ELR (cell line): ENCODE measurements at places on chromosomes 4 and X.
A peak's percentile ranks its signal among the peaks of the same experiment; 100 is the strongest.

DNA sequence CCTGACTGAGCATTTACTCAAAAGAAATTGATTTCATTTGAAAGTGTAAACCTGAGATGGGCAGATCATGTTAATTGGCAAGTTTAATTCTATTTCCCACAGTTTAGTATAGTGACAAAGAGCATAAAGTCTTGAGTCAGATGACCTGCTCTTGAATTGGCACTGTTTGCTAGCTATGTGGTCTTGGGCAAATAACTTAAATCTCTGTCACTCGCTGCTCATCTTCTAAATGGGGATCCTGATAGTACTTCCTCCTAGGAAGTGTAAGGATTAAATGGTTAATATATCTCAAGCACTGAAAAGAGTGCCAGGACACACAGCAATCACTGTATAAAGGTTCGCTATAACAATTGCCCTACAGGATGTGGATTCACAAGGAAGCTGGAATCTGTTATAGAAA is 242.8 kb upstream of the JADE1 start:
- DNase-seq, result peak; percentile 24

- no peak for DNase-seq
Observed at GRCh38 chrX:19964017-19964710, 26.7 kb downstream of the BCLAF3 start.

- no peak for DNase-seq
Observed at GRCh38 chr4:143240939-143241679, 56.4 kb downstream of the USP38 start.

GRCh38 chr4:71604785-71605184 is 179.1 kb downstream of the GC start:
- no peak for DNase-seq

- peak; percentile 75 for DNase-seq
Observed at GRCh38 chr4:137651128-137651527, 118.8 kb upstream of the PCDH18 start.

DNA sequence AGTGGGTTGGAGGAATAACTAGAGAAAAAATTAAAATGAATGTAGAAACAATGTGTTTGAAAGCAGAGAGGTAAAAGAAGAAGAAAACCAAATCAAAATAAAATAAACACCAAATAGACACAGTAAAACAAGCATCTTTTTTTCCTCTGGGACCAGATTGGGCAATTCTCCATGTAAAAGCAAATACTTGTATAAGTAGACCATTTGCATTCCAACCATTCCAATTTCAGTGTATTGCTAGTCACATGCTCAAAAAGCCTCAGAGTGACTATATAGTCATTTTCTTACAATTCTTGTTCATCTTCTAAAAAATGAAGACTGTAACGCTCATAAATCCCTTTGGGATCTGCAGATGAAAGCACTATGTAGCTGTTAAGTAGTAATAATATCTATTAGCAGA is 969.5 kb downstream of the PCDH18 start:
- peak; percentile 49 for DNase-seq

- peak; percentile 1 for DNase-seq
Observed at GRCh38 chr4:127309369-127310102, 323.2 kb upstream of the INTU start.

GRCh38 chr4:184715526-184715925 is 18.4 kb downstream of the CENPU start:
- DNase-seq, result no peak

GRCh38 chr4:47065051-47065481 is 33.7 kb downstream of the GABRB1 start:
- no peak for DNase-seq

GRCh38 chr4:179017581-179017980 is 1575.3 kb upstream of the AGA start:
- DNase-seq, result no peak

- no peak for DNase-seq
Observed at GRCh38 chr4:115332078-115332477, 218.7 kb upstream of the NDST4 start.

GRCh38 chr4:122695226-122695625 is 37.3 kb upstream of the BBS12 start:
- DNase-seq, result no peak

DNA sequence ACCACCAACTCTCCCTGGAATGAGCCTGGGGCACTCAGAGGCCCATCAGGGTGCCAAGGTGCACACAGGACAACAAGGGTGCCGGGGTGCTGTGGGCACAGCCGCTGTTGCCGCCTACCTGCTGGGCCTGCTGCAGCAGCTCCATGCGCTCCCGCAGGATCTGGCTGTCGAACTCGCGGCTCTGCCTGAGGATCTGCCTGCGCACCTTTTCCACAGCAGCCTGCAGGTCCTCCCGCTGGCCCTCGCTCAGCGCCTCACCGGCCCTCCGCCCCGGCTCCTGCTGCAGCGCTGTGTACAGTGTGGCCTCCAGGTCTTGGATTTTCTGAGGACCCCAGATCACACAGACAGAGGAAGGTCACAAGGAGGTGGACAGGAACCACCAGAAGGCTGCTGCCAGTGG is 17.6 kb upstream of the C4orf50 start:
- no peak for DNase-seq

GRCh38 chrX:111353793-111354192 is 58.2 kb downstream of the DCX start:
- DNase-seq, result no peak

GRCh38 chr4:61380865-61381264 is 180.7 kb downstream of the ADGRL3 start:
- no peak for DNase-seq

GRCh38 chrX:134459683-134460004 is 321 bp upstream of the HPRT1 start:
- no peak for DNase-seq

- peak; percentile 94 for DNase-seq
Observed at GRCh38 chr4:84673475-84674240, 90.7 kb downstream of the CDS1 start.

- DNase-seq, result no peak
Observed at GRCh38 chrX:130080791-130081367, 29.4 kb downstream of the ELF4 start.

DNA sequence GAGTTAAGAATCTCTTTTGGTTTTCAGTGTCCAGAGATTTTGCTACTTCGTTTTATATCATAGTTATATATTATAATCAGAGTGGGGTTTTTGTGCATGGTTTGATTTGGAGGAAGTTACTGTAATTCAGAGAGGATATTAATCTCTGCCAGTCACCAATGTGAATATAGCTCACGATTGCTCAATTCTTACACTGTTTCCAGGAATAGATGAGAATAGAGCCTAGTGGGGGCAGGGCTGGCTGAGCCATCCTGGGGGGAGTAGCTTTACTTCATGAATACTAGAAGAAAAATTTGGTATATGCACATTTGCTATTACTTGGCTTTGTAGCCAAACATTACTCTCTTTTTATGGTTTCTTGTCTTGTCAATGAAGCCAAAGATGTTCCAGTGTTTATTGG is 60.9 kb upstream of the TRPC3 start:
- no peak for DNase-seq

DNA sequence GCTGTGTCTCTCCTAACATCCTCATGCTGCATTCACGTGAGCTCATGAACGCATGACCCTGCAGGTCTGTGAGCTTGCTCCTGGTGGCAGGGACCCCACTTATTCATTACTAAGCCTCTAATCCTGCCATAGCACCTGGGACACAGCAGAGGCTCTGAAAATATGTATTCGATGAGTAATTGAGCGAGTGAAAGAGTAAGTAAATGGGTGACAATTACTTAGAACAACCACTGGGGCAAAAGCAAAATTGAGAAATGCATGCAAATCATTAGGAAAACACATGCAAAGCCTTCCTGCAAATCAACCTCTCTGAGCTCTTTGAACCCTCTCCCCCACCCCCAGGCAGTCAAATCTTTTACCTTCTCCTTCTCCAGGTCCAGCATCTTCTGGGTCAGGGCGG is 23.6 kb upstream of the C4orf50 start:
- DNase-seq, result no peak

DNA sequence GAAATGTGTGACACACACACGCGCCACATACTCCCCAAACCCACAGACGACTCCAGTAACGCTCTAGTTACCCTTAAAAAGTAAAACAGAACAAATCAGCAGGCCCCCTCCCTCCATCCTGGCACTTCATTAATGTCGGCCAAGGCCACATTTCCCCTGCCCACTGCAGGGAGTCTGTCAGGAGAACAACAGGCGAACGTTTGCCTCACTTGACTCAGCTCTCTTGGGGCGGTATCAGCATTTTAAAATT is 671 bp upstream of the FHIP1A start:
- no peak for DNase-seq

GRCh38 chr4:152304220-152304619 is 231.7 kb downstream of the FBXW7 start:
- no peak for DNase-seq

DNA sequence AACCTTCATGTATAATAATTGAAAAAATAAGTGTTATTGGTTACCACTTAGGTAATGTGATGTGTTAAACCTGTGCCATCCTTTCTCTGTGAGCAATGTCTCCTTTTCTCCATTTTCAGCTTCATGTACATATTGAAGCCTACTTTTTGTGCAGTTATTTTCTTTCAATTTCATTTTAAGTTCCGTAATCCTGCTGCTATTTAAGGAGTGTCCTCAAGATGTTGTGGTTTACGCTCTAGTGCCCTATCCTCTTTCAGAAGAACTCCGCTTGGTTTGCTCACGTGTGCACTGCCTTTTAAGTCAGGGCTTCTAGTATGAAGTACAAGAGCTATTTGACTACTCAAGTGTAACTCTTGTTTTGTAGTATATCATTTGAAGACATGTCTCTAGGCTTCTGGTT is 2253.2 kb upstream of the TENM3 start:
- DNase-seq, result no peak

- DNase-seq, result peak; percentile 65
Observed at GRCh38 chr4:15336410-15337167, 91.2 kb upstream of the C1QTNF7 start.

GRCh38 chrX:74248889-74249288 is 55.1 kb upstream of the ZCCHC13 start:
- DNase-seq, result no peak

DNA sequence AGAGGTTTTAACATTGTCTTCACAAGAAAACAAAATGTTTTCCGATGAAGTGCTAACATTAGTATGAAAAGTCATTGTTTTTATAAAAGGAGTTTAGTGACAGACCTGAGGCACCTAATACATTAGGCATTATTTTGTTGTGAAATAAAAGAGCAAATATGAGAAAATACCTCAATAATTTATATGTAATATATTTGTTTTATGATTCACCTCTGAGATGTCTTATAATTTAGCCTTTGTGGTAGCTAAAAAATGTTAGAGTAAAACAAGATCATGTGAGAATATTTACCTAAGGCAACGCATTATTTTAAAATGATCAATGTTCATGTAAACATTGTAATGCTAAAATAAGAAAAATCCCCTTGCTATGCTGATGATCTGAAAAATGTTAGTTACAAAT is 100.9 kb upstream of the WDFY3 start:
- peak; percentile 6 for DNase-seq

DNA sequence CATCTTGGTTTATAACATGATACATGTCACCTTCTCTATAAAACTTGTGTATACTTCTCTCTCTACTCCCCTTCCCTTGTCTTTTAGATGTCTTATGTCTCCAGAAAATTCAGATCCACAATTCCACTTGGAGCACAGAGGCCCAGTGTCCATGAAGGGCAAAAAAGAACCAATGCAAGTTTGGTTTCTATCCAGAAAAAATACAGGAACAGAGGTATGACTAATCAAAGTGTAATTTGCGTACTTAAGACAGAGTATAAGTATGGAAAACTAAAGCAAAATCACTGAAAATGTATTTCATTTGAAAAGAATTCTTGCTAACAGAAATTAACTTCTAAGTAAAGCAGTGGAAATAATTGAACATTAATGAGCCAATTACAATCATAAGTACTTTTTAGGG is 46.2 kb downstream of the GUCY1B1 start:
- DNase-seq, result peak; percentile 25

DNA sequence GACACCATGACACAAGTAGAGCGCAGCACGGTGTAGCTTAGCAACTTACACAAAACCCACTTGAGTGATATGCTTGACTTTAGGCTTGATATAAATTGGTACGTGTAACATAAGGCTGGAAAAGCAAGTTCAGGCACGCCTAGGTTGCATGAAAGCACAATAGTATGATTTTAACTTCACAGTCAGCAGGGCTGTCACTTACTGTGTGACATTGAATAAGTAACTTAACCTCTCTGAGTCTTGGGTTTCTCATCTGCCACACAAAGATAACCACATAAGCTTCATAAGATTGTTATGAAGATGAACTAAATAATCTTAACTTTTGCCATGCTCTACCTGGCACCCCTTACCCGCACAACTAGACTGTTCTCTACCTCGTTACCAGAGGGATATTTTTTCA is 9.5 kb downstream of the SRD5A3 start:
- DNase-seq, result no peak

DNA sequence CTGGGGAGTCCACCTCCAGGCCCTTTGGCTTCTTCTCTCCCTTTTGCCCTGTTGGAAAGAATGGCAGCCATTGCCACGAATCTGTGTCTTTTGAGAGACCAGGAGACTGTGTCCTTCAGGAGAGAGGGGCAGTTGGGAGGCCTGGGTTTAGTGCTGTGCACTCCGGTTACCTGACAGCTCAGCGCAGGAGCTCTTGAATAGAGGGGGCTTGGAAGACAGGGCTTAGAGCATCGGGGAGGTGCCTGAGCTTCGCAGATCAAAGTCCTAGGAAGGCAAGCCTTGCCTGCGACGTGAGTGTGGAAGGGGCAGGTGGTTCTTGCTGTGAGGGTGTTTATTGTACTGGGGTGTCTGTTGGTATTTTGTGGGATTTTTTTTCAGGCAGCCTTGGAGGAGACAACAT is 41.9 kb upstream of the TADA2B start:
- DNase-seq, result no peak

GRCh38 chr4:152807294-152807829 is 27.6 kb downstream of the ARFIP1 start:
- DNase-seq, result peak; percentile 86

DNA sequence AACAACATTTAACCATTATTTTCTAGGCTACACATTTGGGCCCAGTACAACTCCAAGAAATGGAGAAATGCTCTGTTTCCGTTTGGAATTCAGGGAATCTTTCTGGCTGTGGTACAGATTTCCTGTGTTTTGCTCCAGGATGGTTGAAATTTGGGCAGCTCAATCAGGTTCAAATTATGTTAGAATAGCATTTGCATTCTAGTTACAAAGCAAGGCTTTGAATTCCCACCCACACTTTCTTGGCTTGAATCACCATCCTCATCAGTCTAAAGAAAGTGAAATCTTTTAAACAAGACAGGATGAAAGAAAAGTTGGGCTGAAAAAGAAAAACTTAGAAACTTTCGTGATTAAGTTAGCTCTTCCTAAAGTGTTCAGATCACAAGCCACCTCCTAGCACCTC is 98.1 kb upstream of the VCX3B start:
- DNase-seq, result no peak

- DNase-seq, result no peak
Observed at GRCh38 chrX:31981546-31982062, 909.8 kb upstream of the FTHL17 start.

DNA sequence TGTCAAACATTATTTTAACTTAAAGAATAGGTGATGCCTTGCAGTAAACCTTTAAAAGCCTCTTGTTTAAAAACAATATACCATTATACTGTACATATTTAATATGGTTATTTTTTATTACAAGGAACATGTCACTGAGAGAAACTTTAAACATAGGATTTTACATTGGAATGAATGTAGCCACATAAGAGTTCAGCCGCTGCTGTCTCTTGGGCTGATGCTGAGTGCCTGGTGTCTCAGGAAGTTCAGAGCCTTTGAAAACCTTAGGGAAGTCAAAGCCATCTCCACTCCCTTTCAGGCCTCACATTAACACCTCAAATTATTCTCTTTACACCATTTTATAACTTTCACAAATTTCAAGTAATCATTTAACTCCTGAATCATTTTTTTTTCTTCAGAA is 93.5 kb upstream of the DKK2 start:
- no peak for DNase-seq
